Natural killer cell treated with Interleukin-12 subunit alpha and Interleukin-12 subunit beta and Interleukin-15 and Interleukin-18, amount 100 ng/mL, for 72 hours (primary cell): ENCODE measurements at places on chromosomes 6 and 20. TPM values are rescaled to one million over a fixed set of nuclear protein-coding genes. Genes with fewer than 3 reads are reported as not detected.

DNA sequence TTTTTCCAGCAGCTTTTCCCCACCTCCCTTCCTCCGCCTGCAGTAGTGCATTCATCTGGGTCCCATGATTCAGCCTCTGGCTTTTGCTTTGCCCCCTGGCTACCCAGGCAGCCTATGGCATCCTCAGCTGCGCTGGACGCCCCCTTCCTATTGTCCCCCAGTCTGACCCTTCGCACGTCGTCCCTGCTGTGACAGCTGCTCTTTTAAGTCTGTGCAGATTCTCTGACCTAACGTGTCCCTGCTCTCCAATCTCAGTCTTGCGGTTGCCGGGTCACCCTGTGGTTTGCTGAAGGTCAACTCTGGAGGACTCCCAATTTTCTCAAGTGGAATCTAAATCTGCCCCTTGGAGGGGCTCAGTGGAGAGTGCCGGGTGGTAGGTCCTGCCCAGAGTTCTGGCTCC lies 294.3 kb downstream of the CDC5L start:
- no peaks in the 10 kb centered on the region for H3K4me1 ChIP-seq
- no peak for DNase-seq
- no peak overlapping the region for H3K27ac ChIP-seq
- peaks cover 37% of the 10 kb centered on the region for H3K27me3 ChIP-seq
- H3K4me3 ChIP-seq: no peak overlapping the region
- H3K36me3 ChIP-seq: no peaks in the 10 kb centered on the region

DNA sequence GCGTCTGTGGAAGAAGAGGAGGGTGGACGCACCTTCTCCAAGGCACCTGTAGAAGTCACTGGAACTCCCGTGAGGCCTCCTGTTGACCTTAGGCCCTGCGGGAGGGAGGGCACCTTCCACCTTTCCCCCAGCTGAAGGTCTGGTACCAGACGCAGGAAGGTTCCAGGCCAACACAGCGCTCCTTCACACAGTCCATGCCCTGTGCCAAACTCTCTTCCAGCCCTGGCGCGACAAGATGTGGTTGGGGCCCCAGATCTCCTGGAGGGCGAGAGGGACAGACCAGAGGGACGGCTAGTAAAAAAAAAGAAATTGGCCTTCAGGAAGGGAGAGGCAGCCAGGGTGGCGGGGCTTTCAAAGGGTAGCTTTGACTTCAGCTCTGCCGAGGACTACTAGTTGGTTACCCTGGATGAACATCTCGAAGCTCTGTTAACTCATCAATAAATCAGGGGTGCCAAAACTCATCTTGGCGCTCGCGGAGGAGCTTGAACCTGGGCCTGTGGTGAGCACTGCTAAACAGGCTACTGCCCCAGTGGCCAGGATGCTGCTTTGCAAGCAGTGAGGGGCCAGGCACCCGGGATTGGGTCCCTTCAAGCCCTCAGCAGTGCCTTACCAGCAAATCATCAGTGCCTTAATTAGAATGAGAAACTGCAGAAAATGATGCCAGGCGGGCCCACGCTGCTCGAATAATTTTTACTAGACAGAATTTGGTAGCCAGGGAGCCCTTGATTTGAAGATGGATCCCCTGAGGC lies 14.9 kb downstream of the AARS2 start:
- no peak overlapping the region for H3K27ac ChIP-seq
- H3K4me3 ChIP-seq: no peak overlapping the region
- peaks cover 7% of the 10 kb centered on the region for H3K4me1 ChIP-seq
- DNase-seq: no peak
- no peaks in the 10 kb centered on the region for H3K36me3 ChIP-seq
- peaks cover 18% of the 10 kb centered on the region for H3K27me3 ChIP-seq

DNA sequence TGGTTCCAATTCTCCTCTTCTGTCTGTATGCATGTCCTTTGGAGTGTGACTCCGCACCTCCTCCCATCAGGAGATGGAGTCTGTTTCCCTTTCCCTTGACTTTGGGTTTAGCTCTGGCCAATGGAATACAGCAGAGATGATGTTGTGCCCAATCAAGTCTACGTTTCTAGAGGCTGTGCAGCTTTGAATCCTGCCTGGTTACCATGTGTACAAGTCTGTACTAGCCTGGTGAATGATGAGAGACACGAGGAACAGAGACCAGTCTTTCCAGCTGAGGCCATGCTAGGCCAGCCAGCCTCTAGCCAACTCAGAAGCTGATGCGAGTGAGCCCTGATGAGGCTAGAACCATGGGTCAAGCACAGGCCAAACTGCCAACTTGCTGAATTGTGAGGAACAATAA lies 83.2 kb downstream of the LAMP5 start:
- no peak overlapping the region for H3K27ac ChIP-seq
- no peaks in the 10 kb centered on the region for H3K4me1 ChIP-seq
- no peaks in the 10 kb centered on the region for H3K36me3 ChIP-seq
- H3K4me3 ChIP-seq: no peak overlapping the region

ACTL10 gene
- total RNA-seq: 4.3 TPM

BPIFB4 gene
- not detected for total RNA-seq

OPRM1 gene
- not detected for total RNA-seq
